Esophagus squamous epithelium (tissue), 5 donors: ENCODE measurements at places on chromosomes 2 and 18.

DNA sequence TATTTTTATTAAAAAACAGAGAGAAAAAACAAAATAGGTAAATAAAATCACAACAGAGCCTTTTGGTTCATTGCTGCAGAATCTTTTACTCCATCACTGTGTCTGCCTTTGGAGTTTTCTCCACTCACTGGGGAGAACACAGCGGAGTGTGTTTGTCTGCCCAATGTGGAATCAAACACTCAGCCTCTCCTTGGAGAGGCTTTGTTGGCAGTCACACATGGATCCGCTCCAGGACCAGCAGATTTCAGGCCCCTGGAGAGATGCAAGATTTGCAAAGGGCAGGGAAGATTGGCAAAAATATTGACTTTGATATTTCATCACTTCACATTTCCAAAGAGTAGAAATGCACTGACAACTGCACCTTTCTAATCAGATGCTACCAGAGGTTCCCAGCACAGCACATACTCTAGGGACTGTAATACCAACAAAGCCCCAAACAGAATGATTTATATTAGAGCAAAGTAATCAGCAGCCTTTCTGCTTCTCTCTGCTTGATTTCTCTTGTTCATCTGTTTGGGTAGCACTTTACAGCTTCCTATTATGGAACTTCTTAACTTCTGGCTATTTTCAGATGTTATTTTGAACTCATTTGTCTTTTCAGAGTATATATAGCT is 1898.8 kb upstream of the PIK3C3 start:
- DNase-seq, result no peak

DNA sequence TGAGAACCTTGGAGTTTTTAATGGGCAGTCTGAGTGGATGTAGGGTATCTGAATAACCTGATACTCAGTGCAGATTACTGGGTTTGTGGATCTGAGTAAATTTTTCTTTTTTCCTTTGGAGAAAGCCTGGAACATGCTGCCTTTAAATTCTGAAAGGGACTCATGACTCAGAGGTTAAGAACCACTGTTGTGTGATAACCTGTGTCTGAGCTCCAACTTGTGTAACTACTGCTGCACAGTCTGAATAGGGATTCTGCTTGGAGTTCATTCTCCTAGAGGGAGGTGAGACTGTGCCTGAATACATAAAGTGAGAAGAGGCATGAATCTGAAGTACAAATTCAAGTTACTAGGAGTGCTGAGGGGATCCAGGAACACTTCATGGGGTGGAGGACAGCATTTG is 36.2 kb downstream of the KDM3A start:
- no peak for DNase-seq

DNA sequence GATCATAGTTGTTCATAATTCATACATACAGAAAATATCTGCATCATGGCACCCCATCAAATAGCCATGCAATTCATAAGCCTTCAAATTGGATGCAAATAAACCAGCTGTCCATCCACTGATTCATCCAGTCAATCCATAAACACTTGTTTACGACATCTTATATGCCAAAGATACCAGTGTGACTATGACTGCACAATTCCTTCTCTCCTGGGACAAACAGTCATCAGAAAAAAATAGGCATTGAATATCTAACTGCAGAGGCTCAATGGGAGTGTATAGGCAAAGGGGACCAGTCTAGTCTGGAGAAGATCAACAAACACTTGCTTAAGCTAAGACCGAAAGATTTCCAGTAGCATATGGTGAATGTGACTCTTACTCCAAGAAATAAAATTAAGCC is 70.0 kb downstream of the COL4A3 start:
- no peak for DNase-seq

- DNase-seq, result no peak
Measured at GRCh38 chr18:76528477-76529432, 33.7 kb upstream of the ZNF516 start.

DNA sequence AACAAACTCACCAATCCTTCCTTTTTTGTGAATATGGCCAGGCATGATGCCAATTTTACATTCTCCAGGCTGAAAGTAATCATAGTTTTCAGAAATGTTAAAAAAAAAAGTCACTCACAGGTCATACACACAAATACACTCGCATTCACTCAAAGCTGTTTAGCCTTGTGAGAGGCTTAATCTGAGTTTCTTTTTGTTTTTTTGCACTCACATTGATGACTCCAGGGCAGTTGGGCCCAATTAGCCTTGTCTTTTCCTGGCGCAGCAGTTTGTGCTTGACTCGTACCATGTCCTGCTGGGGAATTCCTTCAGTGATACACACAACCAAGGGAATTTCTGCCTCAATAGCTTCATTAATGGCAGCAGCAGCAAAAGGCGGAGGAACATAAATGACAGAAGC is 18.0 kb downstream of the SUCLG1 start:
- no peak for DNase-seq

- no peak for DNase-seq
Measured at GRCh38 chr18:26091047-26091630, 726 bp upstream of the SS18 start.

DNA sequence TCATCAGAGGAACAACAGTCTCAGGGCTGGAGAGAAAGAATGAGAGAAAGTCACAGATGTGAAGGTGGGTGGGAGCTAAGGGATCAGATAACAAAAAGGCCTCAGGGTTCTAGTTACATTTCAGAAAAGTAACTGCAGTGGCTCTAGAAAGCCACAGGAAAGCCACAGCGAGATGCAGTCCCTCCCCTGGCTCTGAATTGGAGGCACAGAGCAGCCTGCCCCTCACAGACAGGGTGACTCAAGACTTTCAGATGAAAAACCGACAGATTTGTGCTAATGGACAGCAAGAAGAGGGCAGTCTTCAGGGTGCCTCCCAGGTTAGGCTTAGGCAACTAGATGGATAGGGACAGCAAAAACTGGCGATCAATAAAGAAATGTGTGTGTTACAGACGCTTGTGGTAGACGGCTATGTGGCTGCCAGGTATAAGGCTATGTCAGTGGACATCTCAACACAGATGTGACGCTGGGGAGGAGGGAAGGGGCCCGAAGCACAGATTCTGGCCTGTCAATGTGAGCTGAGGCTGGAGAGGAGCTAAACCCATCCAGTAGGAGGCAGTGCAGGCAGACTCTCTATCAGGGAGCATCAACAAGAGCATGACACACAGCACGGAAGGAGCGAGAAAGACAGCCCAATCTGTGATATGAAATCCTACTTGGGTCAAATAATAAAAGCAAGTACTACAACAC is 26.2 kb downstream of the UNC50 start:
- DNase-seq, result no peak

GRCh38 chr2:33420726-33421125 is 55.7 kb upstream of the RASGRP3 start:
- DNase-seq, result no peak

- DNase-seq, result no peak
Measured at GRCh38 chr2:121104721-121105141, 180.3 kb downstream of the TFCP2L1 start.

- DNase-seq, result no peak
Measured at GRCh38 chr2:113248997-113249770, 29.5 kb downstream of the PAX8 start.

GRCh38 chr18:69365658-69366057 is 35.0 kb upstream of the DOK6 start:
- no peak for DNase-seq

- no peak for DNase-seq
Measured at GRCh38 chr2:24400207-24400907, 40.0 kb upstream of the ITSN2 start.

DNA sequence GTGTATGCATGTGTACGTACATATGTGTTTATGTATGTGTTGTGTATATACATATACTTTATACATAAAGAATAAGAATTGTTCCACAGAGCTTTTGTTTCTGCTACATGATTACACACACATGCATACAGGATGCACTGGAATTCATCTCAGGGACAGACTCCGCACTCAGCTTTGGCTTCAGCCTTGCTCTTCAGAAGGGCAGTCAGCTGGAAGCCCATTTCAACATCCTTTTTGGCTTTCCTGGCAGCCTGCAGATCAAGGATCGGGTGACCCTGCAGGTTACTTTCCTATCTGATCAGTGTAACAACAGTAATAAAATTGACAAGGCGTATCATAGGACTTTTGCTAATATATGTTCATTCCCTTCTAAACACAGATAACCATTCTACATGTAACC is 144.1 kb upstream of the COPS8 start:
- no peak for DNase-seq

- DNase-seq, result no peak
Measured at GRCh38 chr18:32261003-32261402, 71.2 kb downstream of the MEP1B start.

GRCh38 chr2:8752385-8752784 is 70.5 kb downstream of the ID2 start:
- DNase-seq, result no peak

GRCh38 chr2:216670266-216671080 is 24.9 kb downstream of the IGFBP5 start:
- no peak for DNase-seq

GRCh38 chr2:101012054-101012705 is 10.1 kb downstream of the RPL31 start:
- no peak for DNase-seq

DNA sequence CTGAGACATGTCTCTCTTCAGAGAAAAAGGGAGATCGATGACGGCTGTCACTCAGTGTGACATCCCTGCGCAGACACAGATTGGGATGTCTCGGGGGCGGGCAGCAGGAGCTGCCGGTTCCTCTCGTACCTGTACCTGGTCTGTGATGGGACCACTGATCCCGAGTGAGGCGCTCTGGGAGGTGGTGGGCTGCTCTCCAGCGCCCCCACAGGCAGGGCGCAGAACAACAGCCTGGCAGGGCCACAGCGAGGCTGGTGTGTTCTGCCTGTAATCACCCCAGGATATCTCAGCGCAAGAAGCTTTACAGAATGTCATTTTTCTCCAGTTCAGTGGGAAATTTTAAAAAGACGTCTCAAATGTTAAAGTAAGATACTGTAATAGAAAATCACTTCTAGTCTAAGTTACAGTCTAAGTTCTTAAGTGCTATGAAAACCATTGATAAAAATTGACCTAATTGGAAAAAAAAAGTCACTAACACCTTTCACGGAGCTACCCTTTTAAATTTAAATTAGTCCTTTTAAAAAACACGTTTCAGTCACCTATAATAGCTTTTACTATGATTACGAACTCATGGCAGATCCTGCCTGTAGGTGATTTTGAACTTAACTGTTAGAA is 189.8 kb downstream of the SNTG2 start:
- no peak for DNase-seq
